ENCODE measurements at places on chromosomes 11 and 22.

GRCh38 chr11:78040691-78041379, 17.8 kb upstream of the KCTD14 start:
- peak; percentile 38 for DNase-seq

- DNase-seq = no peak
These were observed 67.7 kb upstream of the PPARA start for GRCh38 chr22:46082633-46083032.

- DNase-seq = no peak
These were observed 395 bp upstream of the HIPK3 start for GRCh38 chr11:33256813-33257159.

GRCh38 chr11:11584530-11584810, 37.3 kb downstream of the GALNT18 start:
- no peak for DNase-seq

DNA sequence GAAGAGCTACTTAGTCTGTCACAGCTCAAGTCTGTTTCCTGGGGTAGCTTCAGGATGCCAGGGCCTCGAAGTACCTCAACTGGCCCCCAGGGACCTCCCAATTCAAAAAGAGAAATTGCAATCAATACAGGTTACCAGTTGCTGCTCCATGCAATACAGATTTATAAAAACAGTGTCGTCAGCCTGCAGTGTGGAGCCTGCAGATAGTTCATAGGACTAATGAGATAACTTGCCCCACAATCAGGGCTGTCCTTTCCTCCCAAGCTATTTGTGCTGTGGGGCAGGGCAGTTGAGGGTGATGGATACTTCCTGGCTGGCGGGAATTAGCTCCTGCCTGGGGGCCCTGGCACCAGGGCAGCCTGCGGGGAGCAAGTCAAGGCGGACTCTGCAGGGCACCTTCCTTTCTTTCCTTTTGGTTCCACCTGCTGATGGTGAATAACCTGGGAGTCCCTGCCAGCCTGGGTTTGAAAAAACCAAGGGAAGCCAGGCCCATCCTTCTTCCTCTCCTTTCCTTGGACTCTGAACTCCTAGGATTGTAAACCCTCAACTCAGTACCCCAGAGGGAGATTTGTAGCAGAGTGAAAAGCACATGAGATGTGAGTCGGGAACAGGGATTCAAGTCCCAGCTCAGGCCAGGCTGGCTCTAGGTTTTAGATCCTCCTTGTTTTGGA, 216.6 kb downstream of the CEP164 start:
- no peak for DNase-seq

- DNase-seq = no peak
These were observed 206.1 kb downstream of the PGR start for GRCh38 chr11:100923555-100923954.
